IMR-90 (cell line): ENCODE measurements at places on chromosomes 13 and 19. TPM values are rescaled to one million over a fixed set of nuclear protein-coding genes. Genes with fewer than 3 reads are reported as not detected.

DNA sequence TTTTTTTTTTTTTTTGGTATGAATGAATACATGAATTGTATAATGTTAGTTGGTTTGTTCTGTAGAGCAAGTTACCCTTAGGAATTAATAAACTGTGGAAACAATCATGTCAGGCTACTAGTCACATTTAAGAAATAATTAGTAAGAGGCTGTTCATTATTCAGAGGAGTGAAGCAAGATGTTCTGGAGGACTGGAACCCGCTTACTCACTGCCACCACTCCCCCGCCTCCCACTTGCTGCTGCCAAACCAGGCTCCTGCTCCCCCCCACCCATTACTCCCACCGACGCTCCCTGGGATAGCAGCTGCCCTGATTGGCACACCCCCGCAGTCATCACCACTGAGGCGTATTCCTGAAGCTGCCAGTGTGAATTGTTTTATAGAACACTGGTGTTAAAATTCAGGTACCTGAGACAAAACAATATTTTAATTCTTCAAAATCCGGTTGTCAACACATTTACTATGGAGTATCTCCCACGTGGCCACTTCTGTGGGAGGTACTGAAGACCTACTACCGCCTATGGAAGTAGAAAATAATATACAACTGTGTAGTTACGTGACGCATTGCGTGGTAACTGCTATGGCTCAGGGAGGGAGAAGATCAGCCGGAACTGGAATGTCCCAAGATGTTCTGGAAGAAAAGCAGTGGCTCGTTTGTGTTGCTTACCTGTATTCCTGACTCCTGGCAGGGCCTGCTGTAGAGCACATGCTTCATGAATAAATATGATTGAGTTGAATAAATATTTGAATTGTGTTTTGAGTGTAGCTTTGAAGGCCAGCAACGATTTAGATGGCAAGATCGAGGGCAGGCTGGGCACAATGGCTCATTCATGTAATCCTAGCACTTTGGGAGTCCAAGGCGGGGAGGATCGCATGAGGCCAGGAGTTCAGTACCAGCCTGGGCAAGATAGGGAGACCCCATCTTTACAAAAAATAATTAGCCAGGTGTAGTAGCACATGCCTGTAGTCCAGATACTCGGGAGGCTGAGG lies 1.7 kb downstream of the DPY19L3 start:
- peaks cover 11% of the 10 kb centered on the region for H3K36me3 ChIP-seq
- no peak overlapping the region for H3K4me3 ChIP-seq
- no peak overlapping the region for H3K27ac ChIP-seq

RNF17 gene
- 0.18 and 0.28 TPM in 2 replicates for total RNA-seq

- H3K27ac ChIP-seq = no peak overlapping the region
- H3K36me3 ChIP-seq = peaks cover 35% of the 10 kb centered on the region
- H3K4me3 ChIP-seq = no peak overlapping the region
- H3K27me3 ChIP-seq = no peaks in the 10 kb centered on the region
These were observed 9.4 kb downstream of the ZSCAN18 start for GRCh38 chr19:58088521-58089052.

- H3K4me1 ChIP-seq = peaks cover 5% of the 10 kb centered on the region; the same call in 1 of the 2 replicates
- H3K4me3 ChIP-seq = no peak overlapping the region
- H3K36me3 ChIP-seq = no peaks in the 10 kb centered on the region
- no peaks in the 10 kb centered on the region for H3K27me3 ChIP-seq
- H3K27ac ChIP-seq = peak overlapping the region; percentile 54; the same call in 1 of the 2 replicates
These were observed 9.7 kb downstream of the LPAR6 start for GRCh38 chr13:48403151-48403631.

DNA sequence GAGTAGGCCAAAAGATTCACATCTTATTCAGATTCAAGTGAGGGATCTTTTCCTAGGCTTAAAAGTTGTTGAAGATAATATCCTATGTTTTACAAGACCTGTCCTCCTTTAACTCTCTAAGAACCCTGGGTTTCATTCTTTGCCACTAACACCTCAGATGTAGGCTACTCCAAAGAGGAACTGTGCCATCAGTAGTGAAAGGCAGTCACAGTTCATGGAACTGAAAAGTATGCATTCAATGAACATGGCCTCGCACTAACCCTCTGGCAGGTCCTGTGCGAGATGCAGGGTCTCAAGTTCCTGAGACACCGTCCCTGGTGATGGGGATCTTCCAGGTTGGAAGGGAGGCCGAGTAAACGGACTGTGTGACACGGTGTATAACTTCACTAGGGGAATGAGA lies 4.3 kb downstream of the LGALS14 start:
- H3K4me3 ChIP-seq = no peak overlapping the region
- no peaks in the 10 kb centered on the region for H3K36me3 ChIP-seq
- H3K27me3 ChIP-seq = no peaks in the 10 kb centered on the region

ATXN8OS gene
- not detected in 2 replicates for total RNA-seq
